ENCODE measurements at places on chromosomes 11 and 22. TPM values are rescaled to one million over a fixed set of nuclear protein-coding genes. Genes with fewer than 3 reads are reported as not detected.

Gene SLC29A2
- 32.4 TPM for total RNA-seq

DNA sequence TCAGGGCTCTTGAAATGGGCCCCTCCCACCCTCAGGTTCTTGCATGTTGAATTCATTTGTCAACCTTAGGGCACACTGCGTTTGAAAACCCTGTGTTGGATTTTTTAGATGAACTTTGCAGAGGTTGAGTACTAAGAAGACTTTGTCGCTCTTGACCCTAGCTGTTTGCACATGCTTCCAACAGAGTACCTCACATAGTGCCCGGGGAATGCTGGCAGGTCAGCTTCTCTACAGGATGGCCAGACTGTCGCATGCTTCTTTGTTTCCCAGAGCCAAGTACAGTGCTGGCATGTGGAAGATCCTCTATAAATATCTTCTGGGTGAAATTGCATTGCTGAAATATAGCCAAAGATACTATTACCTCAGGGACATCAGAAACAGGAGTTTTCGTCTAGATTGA is 59.9 kb downstream of the FAT3 start:
- H3K4me3 ChIP-seq, result no peak overlapping the region
- no peaks in the 10 kb centered on the region for H3K36me3 ChIP-seq
- no peaks in the 10 kb centered on the region for H3K4me1 ChIP-seq
- no peaks in the 10 kb centered on the region for H3K27me3 ChIP-seq
- no peak overlapping the region for H3K27ac ChIP-seq

DNA sequence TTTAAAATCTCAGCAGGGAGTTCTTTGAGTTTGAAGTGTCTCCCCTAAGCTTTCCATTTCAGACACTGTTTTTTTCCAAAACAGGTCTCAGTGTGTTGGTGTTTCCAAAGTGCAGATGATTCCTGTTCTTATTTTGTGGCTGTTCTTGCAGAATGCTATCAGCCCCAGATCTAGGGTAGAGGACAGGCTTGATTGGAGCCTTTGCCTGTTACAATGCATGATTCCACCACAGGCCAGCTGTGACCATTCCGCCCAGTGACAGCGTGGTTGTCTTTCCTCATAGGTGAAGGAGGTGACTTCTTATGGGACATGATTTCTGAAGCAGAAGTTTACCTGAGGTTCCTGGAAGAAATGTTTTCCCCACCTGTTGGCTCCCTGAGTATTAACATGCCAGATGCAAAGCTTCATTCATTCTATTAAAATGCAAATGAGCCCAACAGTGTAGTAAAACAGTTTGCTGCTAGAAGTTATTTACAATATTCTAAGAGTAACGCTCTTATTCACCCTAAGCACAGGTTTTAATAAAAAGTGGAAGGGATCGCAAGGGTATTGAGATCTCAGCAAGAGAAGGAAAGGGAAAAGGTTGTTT is 36.9 kb upstream of the BIRC3 start:
- H3K36me3 ChIP-seq, result no peaks in the 10 kb centered on the region
- no peak overlapping the region for H3K27ac ChIP-seq

- H3K27me3 ChIP-seq, result no peaks in the 10 kb centered on the region
- H3K4me1 ChIP-seq, result no peaks in the 10 kb centered on the region
- no peak overlapping the region for H3K4me3 ChIP-seq
- peaks cover 75% of the 10 kb centered on the region for H3K36me3 ChIP-seq
- DNase-seq, result peak; percentile 36
Observed at GRCh38 chr11:75272821-75273301, 32.3 kb downstream of the TPBGL start.

DNA sequence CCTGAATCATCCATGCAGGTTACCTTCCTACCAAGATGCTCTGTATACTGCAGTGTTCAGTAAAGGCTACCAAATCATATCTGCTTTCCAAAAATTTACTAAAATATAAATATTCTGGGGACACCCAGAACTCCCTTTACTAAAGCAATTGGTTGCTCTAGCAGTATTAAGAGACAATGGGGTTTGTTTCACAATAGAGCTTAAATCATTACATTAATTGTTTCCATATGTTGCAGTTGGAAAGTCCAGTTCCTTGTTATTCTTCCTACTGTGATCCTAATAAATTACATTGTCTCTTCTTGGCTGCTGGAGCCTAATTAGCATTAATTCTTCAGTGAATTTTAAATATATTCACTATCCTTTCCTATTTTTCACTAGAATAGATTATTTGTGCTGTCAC is 316.0 kb upstream of the MTNR1B start:
- H3K4me1 ChIP-seq, result no peaks in the 10 kb centered on the region
- no peak overlapping the region for H3K27ac ChIP-seq
- H3K4me3 ChIP-seq, result no peak overlapping the region

GRCh38 chr11:69012092-69013008 is 696 bp downstream of the MRGPRF start:
- H3K4me1 ChIP-seq, result peaks cover 19% of the 10 kb centered on the region
- no peak overlapping the region for H3K27ac ChIP-seq
- DNase-seq, result peak; percentile 73

GRCh38 chr11:36193290-36193619 is 96.0 kb downstream of the COMMD9 start:
- DNase-seq, result no peak
- H3K27me3 ChIP-seq, result no peaks in the 10 kb centered on the region
- H3K36me3 ChIP-seq, result peaks cover 9% of the 10 kb centered on the region
- H3K27ac ChIP-seq, result no peak overlapping the region
- H3K4me3 ChIP-seq, result no peak overlapping the region

- no peaks in the 10 kb centered on the region for H3K4me1 ChIP-seq
- no peak for DNase-seq
- H3K27me3 ChIP-seq, result no peaks in the 10 kb centered on the region
- H3K36me3 ChIP-seq, result no peaks in the 10 kb centered on the region
- H3K4me3 ChIP-seq, result no peak overlapping the region
Observed at GRCh38 chr11:68196219-68196618, 16.9 kb downstream of the KMT5B start.

DNA sequence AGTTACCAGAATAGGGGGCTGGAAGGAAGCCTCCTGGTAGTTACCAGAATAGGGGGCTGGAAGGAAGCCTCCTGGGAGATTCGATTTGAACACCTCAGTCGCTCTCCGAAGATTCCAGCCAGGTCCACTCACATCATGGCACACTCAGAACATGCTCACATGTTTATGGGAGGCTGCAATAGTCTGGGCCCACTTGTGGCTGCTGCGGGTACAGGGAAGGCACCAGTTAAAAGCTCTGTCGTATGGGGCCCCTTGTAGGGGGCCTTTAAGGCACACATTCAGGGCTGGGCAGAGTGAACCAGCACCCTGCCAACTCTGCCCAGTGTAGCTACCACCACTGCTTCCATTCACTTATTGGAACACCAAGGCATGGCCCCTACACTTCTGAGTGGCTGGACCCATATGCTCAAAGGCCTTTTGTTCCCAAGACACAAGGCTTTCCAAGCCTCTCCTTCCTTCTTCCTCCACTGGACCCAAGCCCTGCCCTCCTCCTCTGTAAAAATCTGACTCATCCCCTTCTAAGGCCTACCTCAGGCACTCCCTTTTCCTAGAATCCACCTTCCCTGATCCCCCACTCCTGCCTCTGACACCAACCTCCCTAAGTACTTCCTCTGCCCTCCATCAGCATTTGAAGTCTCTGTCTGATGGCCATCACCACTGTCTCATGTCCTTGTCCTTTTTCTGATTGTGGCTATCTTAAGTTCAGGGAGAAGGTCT is 28.0 kb downstream of the USP35 start:
- H3K27ac ChIP-seq, result no peak overlapping the region
- H3K36me3 ChIP-seq, result peaks cover 81% of the 10 kb centered on the region
- H3K4me1 ChIP-seq, result no peaks in the 10 kb centered on the region

GRCh38 chr22:48089601-48090331 is 1327.3 kb downstream of the TBC1D22A start:
- peak; percentile 43 for DNase-seq
- H3K27ac ChIP-seq, result no peak overlapping the region
- H3K27me3 ChIP-seq, result no peaks in the 10 kb centered on the region
- no peaks in the 10 kb centered on the region for H3K4me1 ChIP-seq
- H3K4me3 ChIP-seq, result no peak overlapping the region

Gene PIK3IP1
- 2.0 TPM for total RNA-seq

Gene DRD2
- 2.1 TPM for total RNA-seq

Gene SCGB1C1
- total RNA-seq, result not detected

Gene CEND1
- not detected for total RNA-seq

DNA sequence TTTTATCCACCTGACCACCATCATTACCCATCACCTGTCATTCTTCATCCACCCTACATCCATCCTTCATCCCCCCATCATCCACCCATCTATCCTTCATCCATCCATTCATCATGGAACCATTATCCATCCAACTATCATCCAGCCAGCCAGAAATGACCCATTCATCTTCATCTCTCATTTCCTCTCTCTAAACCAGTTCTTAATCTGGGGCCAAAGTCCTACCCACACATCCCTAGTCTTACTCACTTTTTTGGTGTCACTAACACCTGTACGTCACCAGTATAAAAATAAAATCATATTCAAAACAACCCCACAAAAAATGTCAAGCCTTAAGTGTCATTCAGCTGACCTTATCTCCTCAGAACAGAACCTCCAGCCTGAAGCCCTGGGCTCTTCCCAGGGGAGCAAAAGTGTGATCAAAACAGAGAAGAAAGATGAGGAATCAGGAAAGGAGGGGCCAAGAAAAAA is 12.3 kb downstream of the SPI1 start:
- H3K4me1 ChIP-seq, result no peaks in the 10 kb centered on the region
- no peak for DNase-seq
- no peak overlapping the region for H3K27ac ChIP-seq
- no peaks in the 10 kb centered on the region for H3K27me3 ChIP-seq

DNA sequence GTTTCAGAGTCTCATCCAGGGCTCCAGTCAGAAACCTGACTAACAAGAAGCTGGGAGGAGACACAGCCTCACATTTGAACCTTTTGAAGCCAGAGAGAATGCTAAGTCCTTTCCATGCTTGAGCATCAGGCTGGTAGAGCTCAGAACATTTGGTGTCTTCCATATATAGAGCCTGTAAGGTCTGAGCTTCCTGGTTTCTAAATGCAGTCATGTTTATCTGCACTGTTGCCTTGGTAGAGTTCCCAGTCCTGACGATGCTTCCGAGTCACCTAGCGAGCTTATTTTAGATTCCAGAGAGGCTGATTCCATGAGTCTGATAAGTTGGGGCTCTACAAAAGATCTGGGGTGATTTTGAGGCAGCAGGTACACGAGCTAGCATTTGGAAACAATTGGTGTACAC is 68.4 kb upstream of the SORL1 start:
- no peak overlapping the region for H3K27ac ChIP-seq
- H3K27me3 ChIP-seq, result no peaks in the 10 kb centered on the region
- no peaks in the 10 kb centered on the region for H3K36me3 ChIP-seq
- DNase-seq, result no peak

DNA sequence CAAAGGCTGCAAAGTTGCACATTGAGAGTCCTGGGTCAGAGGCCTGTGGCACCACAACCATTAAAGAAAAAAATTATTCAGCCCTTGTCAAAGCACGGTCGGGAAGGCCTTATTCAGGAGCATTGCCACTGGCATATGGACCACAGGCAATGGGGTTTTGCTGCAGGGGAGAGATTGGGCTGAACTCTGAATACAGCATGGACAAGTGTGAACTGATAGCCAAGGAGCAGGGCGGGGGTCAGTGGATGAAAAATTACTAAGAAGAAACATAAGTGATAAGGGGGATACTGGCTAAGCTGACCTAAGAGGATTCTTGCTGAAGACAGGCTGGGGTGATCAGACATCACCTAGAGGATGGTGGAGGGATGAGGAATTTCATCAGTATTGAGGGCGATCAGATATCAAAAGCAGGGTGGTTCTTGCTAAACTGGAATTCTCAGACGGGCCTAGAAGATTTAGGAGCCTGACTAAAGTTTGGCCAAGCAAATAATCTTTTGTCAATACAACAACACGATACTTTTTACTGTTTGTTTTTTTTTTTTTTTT is 3.3 kb upstream of the DGCR8 start:
- peak overlapping the region; percentile 44 for H3K27ac ChIP-seq
- no peaks in the 10 kb centered on the region for H3K27me3 ChIP-seq
- H3K36me3 ChIP-seq, result no peaks in the 10 kb centered on the region
- no peak for DNase-seq

- no peaks in the 10 kb centered on the region for H3K4me1 ChIP-seq
- no peaks in the 10 kb centered on the region for H3K36me3 ChIP-seq
- H3K27me3 ChIP-seq, result no peaks in the 10 kb centered on the region
- no peak overlapping the region for H3K4me3 ChIP-seq
- H3K27ac ChIP-seq, result no peak overlapping the region
Observed at GRCh38 chr11:4839851-4840549, 9.0 kb downstream of the OR51S1 start.

DNA sequence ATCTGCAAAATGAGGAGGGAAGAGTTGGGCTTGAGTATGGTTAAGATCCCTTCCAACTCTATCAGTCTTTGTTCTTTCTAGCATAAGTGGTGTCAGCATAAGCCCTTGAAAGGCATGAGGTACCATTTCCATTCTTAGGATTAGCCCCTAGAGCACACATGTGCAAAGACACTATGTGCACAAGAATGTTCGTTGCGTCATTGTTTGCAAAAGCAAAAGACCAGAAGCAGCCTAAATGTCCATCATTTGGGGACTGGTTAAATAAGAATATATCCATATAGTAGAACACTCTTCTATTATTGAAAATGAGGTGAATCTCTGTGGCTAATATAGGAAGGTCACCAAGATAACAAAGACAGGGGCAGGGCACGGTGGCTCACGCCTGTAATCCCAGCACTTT is 10.0 kb upstream of the KCTD14 start:
- DNase-seq, result no peak
- H3K27me3 ChIP-seq, result no peaks in the 10 kb centered on the region
- no peak overlapping the region for H3K4me3 ChIP-seq
- H3K4me1 ChIP-seq, result no peaks in the 10 kb centered on the region
- no peaks in the 10 kb centered on the region for H3K36me3 ChIP-seq

Gene ZC3H7B
- 70.5 TPM for total RNA-seq

GRCh38 chr11:7028141-7028540 is 7.9 kb downstream of the NLRP14 start:
- no peaks in the 10 kb centered on the region for H3K36me3 ChIP-seq
- H3K27me3 ChIP-seq, result peaks cover 30% of the 10 kb centered on the region
- H3K4me3 ChIP-seq, result no peak overlapping the region
- no peak overlapping the region for H3K27ac ChIP-seq
- no peak for DNase-seq

Gene CLDN5
- 0.66 TPM for total RNA-seq

Gene LDHAL6A
- total RNA-seq, result not detected

Gene ASPHD2
- 7.5 TPM for total RNA-seq

Gene MAFF
- 5.6 TPM for total RNA-seq

Gene CATSPERZ
- 0.55 TPM for total RNA-seq

- DNase-seq, result no peak
- H3K36me3 ChIP-seq, result no peaks in the 10 kb centered on the region
- H3K4me3 ChIP-seq, result no peak overlapping the region
- H3K27me3 ChIP-seq, result no peaks in the 10 kb centered on the region
Observed at GRCh38 chr11:10181811-10182210, 112.2 kb downstream of the SBF2 start.

Gene SLC35E4
- total RNA-seq, result 5.0 TPM
